ENCODE measurements at places on chromosomes 5 and 9.

GRCh38 chr5:54007827-54008777, 302.3 kb downstream of the ARL15 start:
- DNase-seq: no peak

DNA sequence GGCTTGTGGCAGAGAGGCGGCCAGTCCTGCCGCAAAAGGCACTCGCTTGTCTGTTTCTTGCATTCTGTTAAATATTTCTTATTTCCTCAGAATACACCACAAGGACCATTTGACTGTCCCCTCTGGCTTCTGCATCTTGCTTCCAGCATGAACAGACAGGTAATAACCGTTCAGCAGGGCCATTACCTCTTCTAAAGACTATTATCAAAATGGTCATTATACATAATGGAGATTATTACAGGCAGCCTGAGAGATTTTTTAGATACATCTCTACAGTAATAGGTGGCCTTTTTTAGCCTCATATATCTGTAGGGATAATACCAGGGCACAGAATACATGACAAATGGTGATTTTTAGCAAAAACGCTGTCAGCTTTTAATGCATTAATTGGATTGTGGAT, 382.0 kb downstream of the PSAT1 start:
- DNase-seq: peak; percentile 74

DNA sequence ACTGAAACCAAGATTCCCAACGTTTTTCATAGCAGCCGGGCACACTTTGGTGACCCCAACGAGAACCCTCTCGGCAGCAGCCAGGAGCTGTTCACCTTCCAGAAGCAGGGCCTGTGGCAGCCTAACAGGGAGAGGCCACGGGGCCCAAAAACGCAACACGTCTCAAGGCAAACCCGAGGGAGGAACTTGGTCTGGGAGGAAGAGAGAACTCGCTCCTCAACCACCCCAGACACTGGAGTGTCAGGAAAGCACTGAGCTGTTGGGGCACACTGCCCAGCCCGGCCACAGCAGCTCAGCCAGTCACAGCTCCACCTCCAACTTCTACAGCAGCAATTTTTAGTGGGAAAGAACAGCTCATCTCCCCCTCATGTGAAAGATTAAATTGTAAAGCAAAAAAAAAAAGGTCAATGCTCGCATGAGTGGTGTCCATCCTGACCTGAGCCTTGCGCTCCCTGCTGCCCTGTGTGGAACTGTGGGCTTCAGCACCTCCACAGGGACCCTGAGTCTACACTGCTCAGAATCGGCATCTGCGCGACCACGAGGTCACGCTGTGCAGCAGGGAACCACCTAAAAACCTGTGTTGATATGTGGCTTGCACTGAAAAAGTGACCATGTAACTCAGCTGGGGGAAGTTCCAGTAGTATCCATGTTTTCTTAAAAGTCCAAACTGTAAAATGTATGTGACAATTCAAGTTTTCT, 55.0 kb downstream of the IPPK start:
- no peak for DNase-seq

GRCh38 chr5:142735323-142736246, 34.6 kb upstream of the ARHGAP26 start:
- no peak for DNase-seq

DNA sequence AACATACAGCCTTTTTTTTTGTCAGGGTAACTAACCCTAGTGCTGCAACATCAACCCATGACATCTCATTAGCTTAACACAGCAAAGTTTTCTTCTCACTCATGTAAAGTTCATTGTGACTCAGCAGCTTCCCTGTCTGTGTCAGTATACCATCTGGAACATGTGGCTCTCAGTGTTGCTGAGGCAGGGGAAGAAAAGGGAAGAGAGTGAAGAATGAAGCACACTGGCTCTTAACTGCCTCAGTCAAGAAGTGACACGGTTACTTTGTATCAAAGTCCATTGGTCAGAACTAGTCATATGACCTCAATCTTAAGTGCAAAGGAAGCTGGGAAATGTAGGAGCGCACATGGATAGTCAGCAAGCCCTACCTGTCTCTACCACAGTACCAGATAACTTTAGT, 185.0 kb upstream of the ELL2 start:
- no peak for DNase-seq

- no peak for DNase-seq
Observed at GRCh38 chr5:149682532-149683075, 47.5 kb upstream of the PPARGC1B start.

DNA sequence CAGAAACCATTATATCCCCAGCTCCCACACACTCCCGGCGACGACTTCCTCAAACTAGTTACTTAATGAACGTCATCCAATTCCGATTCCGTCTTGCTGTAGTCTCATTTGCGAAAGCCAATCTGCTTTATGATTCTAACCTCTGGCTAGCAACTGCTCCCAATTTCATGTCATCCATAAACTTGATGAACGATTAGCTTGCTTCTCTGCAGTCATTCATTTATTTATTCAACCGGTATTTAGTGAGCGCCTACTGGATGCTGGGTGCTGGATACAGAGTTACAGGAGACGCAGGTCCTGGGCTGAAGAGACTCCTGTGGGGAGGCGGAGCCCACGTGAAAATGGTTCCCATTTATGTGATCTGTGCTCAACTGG, 46.2 kb downstream of the TSPAN17 start:
- DNase-seq: no peak

DNA sequence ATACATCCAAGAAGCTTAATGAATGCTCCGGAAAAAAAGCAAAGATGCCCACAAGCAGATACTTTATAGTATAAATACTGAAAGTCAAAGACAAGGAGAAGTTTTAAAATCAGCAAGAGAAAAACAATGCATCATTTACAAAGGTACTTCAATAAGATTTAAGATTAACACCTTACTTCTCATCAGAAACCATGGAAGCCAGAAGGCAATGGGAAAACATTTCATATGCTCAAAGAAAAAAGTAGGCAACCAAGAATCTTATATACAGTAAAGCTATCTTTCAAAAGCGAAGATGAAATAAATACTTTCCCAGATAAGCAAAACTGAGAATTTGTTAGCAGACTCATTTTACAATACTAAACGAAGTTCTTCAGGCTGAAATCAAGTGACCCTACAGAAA, 51.1 kb downstream of the ABHD17B start:
- no peak for DNase-seq

- no peak for DNase-seq
Observed at GRCh38 chr5:109876941-109877669, 187.4 kb downstream of the MAN2A1 start.

DNA sequence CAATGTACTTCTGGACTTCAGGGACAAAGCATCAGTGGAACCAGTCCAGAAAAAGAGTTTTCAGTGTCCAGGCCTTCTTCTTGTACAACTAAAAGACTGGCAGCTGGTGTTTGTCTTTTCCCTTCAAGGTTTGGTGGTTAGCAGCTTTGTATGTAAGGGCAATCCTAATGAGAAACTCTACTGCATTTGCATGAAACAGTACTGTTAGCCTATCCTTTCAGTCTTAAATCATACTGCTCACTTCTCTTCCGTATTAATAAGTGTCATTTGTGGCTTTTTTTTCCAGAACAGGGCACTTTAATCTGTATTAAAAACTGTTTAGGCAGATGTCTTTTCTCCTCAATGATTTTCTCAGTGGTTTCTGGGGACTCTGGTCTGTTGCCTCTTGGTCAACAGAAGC, 48.9 kb downstream of the FAM174A start:
- no peak for DNase-seq

DNA sequence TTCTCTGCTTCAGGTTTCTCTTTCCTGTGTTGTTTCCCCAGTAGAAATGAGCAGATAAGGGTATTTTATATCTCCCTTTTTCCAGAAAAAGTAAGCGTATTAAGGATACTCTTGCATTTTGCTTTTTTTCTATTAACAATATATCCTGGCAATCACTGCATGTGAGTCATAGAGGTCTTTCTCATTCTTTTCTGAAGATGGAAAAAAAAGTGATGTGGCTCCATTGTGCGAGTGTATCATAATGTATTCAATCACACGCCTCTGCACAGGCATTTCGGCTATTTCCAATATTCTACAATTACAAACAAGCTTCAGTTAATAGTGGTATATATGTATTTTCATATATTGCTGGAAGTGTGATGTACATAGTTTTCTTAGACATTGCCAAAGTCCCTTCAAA, 155.9 kb downstream of the MED27 start:
- no peak for DNase-seq

DNA sequence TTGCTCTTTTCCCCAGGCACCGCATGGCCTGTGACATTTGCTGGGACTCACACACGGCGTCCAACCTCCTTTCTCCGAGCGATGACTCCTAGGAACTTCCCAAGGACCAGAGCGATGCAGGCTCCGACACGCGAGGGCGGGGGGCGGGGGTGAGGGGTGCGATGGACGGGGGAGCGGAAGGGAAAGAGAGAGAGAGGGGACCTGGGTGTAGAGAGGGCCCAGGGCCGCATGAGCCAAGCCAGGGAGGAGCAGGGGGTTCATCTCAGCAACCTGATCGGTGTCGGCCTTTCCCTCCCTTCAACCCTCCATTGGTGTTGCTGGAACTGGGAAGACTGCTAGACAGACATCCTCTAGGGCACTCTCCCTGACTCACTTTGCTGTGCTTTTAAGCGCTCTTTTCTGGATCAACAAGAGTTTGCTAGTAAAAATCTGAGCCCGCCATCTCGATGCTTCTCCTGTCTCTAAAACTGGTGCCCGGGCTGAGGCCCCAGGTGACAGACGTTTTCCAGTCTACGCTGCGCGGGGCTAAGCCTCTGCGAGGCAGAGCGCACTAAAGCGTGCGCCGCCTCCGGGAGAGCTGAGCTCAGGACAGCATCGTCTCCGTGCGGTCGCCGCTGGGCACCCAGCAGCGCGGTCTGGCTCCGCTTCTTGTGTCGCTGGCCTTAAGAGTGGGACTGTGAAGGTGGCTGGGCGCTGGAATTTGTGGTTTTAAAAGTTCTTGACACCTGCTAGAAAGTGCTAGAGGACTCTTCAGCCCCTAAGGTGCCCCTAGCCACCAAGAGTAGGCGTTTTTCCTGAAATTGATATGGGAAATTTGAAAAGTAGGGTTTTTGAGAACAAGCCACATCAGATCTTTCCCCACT, 1.0 kb upstream of the TSLP start:
- no peak for DNase-seq

- DNase-seq: no peak
Observed at GRCh38 chr9:79742110-79742721, 170.5 kb downstream of the TLE4 start.

DNA sequence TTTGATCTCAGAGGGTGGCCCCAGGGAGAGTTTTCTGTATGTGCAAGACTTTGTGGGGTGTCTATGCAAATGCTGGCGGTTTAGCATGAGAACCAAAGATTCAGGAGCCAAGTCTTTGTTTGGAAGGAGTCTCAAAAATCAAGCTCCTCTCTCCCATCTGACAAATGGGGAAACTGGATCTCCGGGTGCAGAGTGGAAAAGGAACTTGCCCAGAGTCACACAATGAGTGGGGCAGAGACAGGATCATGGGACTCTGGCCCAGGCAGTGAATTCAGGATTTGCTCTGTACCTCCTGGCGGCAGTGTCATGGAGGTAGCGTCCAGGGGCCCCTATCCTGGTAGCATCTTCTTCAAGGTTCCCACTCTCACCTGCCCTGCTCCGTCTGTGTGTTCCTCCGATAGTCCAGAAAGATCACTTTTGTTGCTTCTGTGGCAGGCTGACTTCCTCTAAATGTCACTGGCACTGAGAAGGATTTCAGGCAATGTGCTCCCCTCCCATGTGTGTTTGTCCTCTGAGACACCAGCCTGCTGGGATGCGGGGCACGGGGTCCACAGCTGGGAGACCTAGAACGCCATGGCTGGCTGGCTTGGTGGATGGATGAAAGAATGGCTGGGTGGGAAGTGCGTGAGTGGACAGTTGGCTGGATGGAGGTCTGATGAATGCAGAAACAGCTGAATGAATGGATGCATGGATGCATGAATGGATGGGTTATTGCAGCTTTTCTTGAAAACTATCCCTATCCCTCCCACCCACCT, 3.6 kb downstream of the CCL19 start:
- DNase-seq: no peak

- no peak for DNase-seq
Observed at GRCh38 chr5:34625246-34625645, 30.9 kb upstream of the RAI14 start.

GRCh38 chr5:105953616-105954015, 1717.1 kb downstream of the EFNA5 start:
- peak; percentile 56 for DNase-seq

- no peak for DNase-seq
Observed at GRCh38 chr9:113626735-113627495, 163.4 kb downstream of the RGS3 start.

DNA sequence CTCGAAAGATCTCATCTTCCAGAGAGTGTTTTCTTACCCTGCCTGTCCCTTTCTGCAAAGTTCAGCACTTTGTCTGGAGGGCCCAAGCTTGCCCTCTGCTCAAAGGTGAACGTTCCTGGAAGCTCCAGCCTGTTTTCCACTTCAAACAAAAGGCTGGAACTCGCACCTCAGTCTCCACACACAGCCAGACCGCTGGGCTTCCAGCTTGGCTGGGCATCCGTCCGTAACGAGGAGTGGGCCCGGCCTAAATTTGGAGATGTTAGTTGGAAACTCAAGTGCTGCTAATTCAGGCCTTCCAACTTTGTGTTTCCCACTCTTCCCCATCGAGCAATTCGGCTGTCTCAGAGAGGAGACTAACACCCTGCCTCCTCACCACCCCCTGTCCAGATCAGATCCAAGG, 35.1 kb downstream of the FGF18 start:
- DNase-seq: no peak

DNA sequence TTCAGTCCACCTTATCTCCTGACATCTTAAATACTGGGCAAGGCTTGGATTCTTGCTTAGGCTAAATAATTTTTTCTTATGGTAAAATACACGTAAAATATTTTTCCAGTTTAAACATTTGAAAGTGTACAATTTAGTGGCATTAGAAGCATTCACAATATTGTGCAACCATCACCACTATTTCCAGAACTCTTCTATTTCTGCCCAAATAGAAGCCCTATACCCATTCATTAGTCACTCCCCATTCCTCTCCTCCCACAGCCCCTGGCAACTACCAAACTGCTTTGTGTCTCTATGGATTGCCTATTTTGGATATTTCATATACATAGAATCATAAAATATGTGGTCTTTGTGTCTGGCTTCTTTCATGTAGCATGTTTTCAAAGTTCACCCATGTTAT, 57.6 kb downstream of the IL31RA start:
- no peak for DNase-seq

- no peak for DNase-seq
Observed at GRCh38 chr5:73768-74502, 18.0 kb upstream of the PLEKHG4B start.

DNA sequence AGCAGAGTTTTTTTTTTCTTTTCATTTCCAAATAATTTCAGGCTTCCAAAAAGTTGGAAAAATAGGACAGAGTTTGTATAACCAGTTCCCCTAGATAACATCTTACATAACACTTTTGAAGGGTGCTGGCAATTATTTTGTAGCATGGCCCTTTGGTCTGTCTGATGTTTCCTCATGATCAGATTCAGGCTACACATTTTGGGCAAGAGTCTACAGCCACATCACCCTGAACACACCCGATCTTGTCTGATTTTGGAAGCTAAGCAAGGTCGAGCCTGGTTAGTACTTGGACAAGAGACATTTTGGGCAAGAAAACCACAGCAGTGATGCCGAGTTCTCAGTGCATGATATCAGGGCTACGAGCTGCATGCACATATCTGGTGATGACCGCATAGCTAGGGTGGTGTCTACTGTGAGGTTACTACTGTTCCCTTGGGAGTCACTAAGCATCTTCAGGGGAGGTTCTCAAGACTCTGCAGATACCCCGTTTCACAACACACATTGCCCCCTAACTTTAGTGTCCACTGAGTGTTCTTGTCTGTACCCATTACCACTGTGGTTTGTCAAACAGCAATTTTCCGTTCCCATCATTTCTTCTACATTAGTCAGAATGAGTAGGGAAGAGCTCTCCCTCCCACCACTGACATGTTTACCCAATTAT, 86.2 kb downstream of the TTC39B start:
- DNase-seq: no peak
